NCI-H82 (cell line): ENCODE measurements at places on chromosomes 4 and X.

GRCh38 chrX:147850875-147851274 lies 60.8 kb upstream of the FMR1 start:
- DNase-seq = no peak

DNA sequence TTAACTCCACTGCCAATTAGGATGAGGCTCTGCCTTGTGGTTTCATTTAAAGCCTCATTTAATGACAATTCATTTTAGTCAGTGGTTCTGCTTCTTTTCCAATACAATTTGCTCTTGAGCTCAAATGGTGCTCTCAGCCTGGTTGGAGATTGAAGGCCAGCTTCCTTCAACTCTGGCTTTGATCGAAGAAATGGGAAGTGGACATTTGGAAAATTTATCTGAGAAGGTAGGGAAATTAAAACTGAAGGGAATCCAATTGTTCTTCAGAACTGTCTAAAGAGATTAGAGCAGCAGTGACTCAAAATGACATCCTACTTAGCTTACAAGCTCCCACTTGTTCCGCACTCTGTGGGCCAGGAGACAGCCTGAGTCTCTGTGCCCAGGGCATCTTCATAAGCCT lies 206.8 kb downstream of the SMARCA1 start:
- peak; percentile 83 for DNase-seq

DNA sequence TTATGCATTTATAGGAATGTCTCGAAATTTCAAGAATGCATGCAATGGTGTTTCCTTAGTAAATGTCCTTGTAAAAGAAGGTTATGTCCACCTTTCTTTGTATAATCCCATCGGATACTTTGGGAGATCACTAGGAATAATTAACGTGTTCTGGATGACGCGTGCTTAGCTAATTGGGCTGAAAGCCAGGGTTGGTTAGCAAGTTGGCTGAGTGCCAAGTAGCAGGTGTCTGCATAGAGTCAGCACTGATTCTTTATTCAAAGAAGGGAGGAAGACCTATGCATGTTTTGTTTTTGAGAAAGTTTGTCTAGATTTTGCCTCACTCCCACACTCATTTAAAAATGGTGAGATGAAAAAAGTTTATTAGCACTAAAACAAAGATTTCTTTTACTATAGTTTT lies 144.6 kb downstream of the SOX3 start:
- DNase-seq = peak; percentile 56

DNA sequence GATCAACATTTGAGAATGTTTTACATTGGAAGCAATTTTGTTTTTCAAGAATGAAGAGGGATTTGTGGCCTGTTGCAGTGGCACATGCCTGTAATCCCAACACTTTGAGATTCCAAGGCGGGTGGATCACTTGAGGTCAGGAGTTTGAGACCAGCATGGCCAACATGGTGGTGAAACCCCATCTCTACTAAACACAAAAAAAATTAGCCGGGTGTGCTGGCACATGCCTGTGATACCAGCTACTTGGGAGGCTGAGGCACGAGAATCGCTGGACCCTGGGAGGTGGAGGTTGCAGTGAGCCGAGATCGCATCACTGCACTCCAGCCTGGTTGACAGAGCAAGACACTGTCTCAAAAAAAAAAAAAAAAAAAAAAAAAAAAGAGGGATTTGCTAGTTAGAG lies 127.8 kb downstream of the RPA4 start:
- DNase-seq = no peak

GRCh38 chrX:37998586-37999262 lies 7.6 kb upstream of the SYTL5 start:
- no peak for DNase-seq

GRCh38 chr4:15149839-15150592 lies 147.7 kb downstream of the CPEB2 start:
- DNase-seq = peak; percentile 40

GRCh38 chr4:47668810-47669408 lies 169.0 kb downstream of the CORIN start:
- DNase-seq = peak; percentile 71

DNA sequence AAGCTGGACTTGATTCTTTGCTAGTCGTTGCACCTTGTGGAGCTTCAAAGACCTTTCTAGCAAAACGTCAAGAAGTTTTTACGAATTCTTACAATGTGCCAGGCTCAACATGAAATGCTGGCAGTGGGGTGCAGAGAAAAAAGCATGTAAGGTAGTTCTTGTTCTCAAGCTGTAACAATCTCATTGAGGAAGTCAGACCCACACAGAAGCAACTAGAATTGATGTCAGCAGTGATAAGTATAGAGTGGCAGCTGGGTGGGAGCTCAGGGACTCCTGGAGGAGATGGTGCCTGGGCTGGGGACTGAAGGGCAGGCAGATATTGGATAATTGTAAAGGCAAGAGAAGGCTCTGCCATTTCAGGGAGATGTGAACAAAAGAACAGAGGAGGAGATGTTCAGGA lies 82.3 kb downstream of the ATG4A start:
- DNase-seq = no peak

GRCh38 chrX:7252013-7252610 lies 104.2 kb upstream of the PUDP start:
- DNase-seq = no peak

DNA sequence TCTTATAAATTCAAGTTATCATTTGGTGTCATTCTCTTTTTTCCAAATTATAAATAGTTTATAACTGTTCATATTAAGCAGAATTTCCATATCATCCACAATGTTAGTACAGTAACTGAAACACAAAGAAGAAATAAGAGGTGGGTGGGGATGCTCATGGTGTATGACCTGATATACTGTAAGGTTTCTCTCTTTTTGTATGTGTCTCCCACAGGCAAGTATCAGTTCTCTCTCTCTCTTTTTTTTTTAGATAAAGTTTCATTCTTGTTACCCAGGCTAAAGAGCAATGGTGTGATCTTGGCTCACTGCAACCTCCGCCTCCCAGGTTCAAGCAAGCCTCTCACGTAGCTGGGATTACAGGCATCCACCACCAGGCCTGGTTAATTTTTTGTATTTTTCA lies 43.7 kb upstream of the UGT2A3 start:
- DNase-seq = no peak

GRCh38 chr4:78940752-78941151 lies 1.5 kb upstream of the PAQR3 start:
- no peak for DNase-seq

DNA sequence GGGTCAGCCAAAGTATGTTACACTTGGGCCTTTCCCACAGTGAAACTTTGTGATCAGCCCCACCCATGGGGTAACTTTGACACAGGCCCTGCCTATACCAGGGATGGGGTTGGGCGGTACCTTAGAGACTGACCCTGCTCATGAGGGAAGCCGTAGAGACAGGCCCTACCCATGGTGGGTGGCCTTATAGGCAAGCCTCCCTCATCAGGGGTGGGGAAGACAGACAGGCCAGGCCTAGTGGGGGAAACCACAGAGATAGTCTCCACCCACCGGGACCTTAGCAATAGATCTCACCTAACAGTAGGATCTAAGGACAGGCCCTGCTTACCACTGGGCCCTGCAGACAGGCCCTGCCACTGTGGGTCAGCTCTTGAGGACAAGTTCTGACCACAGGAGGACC lies 6.8 kb downstream of the PLP2 start:
- no peak for DNase-seq

DNA sequence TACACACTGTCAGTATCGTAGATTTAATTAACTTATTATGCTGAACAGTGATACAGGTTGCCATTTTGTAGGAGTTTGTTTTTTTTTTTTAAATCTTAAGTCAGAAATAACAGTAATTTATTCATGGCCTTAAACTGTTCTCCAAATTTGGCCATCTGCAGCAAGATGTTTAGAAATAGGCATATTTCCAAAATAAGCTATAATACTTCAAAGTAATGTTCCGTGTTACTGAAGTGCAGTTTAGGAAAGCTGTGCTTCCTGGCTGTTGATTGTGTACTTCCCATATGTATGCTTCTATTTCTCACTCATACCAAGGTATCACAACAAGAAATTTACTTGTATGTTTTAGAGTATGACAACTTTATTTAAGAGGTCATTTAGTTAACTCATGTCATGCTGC lies 28.9 kb downstream of the CPEB2 start:
- DNase-seq = no peak

DNA sequence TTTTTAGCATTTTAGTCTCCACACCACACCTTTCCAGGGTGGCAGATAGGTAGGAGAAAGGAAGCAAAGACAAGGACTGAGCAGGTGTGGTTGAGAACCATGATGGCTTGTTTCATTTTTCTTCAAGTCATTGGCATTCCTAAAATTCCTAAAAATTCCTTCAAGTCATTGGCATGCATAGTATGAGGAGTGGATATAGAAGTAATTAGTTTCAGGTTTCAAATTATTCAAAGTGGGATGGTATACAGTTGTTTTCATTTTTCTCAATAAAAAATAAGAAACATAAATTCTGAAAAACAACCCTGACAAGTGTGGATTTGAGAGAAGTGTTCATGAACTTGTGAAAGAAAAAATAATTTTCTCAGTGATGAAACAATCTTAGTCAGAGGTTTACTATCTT lies 22.3 kb upstream of the HERC3 start:
- DNase-seq = no peak

- DNase-seq = no peak
Measured at GRCh38 chr4:8171266-8171665, 12.7 kb upstream of the ABLIM2 start.

GRCh38 chr4:134201216-134202161 lies at the start of gene PABPC4L:
Gene PABPC4L, minus strand, starts transcription at chr4:134201789. Its CDS starts 770 bp downstream, at chr4:134201019.
- DNase-seq = peak; percentile 65

DNA sequence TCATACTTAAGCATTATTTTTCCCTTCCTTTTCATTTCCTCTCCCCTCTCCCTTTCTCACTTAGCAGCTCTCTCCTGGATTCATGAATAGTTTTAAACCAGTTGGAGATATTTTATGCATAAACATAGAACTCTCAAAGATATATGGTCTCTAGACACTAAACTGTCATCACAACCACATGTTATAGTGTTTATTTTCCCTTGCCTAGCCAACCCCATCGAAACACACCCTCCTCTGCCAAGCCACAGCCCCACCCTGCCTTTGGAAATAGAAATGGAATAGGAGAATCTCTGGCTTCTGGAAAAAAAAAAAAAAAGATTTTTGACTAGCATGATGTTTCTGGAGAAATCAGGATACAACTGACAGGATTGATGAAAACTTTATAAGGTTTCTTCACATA lies 64.8 kb upstream of the RBPJ start:
- DNase-seq = no peak

DNA sequence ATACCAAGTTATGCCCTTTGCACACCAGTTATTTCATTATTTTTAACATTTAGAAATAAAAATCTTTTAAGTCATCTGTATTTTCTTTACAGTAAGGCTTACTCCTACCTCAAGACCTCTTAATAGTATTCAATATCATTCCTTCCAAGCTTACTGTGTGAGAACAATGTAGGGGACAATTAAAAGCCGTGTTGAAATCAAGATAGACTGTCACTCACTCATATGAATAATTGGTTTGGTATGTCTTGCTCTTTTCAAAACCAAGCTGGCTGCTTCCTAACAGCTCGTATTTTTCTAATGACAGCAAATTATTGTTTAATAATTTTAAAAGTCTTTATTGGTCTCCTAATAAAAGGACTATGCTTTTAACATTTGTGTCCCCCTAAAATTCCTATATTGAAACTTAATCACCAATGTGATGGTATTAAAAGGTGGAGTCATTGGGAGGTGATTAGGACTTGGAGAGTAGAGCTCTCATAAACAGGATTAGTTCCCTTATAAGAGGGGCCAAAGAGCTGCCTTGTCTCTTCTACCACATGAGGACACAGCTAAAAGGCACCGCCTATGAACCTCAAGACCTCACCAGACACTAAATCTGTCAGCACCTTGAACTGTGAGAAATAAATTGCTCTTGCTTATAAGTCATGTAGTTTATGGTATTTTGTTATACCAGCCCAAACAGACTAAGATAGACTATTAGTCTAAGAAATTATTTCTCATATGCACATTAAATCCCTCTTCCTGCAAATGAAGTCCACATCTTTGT lies 4.1 kb downstream of the ABCB7 start:
- DNase-seq = peak; percentile 87

DNA sequence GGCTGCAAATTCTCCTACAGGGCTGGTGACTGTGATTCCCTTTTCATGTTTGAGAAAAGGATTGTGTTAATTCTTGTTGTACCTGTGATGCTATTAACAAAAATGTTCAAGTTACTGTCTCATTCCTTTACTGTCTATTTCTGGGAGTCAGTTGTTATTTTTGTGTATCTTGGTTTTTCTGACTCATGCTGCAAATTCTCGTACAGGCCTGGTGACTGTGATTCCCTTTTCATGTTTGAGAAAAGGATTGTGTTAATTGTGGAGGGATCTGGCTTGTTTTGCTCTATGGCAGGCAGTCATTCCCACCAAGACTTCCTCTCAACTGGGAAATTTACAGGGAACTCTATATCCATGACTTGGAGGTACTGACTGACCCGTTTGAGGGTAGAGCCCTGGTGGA lies 693.4 kb upstream of the INTU start:
- DNase-seq = no peak

- peak; percentile 66 for DNase-seq
Measured at GRCh38 chrX:49165901-49166881, 3.6 kb downstream of the MAGIX start.

- DNase-seq = peak; percentile 63
Measured at GRCh38 chr4:10115797-10116568, 616 bp downstream of the WDR1 start.

DNA sequence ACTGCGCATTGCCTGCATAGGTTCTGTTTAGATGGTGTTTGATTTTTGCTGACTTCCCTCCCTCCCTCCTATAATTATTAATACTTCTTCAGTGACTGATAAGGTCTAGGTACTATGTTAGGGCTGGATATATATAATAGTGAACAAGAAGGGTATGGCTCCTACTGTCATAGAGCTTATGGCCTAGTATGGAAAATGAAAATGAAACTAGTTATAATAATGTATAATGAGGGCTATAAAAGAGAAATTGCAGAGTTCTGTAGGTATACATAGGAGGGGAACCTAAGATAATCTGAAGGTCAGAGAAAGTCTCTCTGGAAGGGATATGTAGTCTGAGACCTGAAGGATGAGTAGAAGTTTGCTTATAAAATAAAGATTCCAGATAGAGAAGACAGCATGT lies 102.1 kb downstream of the DCK start:
- no peak for DNase-seq

GRCh38 chr4:156949373-156949814 lies 22.2 kb downstream of the PDGFC start:
- DNase-seq = no peak

DNA sequence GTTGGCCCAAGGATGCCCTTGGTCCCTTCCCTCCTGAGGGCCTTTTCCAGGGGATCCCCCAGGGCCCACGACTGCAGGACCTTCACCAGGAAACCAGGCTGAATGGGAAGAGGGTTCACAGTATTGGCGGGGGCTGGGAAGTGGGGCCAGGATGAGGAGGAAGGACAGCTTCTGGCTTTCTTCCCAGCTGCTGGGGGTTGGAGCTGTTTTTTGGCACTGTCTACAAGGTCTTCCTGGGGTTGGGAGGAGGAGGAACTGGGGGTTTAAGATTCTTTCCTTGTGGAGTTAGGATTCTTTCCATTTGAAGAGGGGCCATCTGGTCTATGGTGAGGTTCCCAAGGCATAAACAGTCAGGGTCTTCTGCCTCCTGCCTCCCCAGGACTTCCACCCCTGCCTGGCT lies 64.8 kb downstream of the KIF4A start:
- no peak for DNase-seq

DNA sequence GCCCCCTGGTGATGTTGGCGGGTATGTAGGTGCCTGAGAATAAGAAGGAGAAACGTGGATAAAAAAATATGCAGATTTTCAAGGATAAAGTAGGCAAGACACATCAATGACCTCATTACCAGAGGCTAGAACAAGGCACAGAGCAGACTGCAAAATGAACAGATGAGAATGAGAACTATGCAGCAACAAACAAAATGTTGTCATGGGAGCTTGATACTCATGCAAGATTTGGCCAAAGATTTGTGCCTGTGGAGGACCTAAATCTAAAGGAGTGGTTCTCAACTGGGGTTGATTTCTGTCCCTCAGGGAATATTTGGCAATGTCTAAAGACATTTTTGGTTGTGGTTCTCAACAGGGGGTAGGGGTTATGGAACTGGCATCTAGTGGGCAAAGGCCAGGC lies 177.3 kb downstream of the FRMPD4 start:
- no peak for DNase-seq
